ENCODE measurements at places on chromosomes 7 and 10.
A peak's percentile ranks its signal among the peaks of the same experiment; 100 is the strongest.

- no peak for DNase-seq
Observed at GRCh38 chr10:97464226-97464625, 18.3 kb downstream of the ZDHHC16 start.

GRCh38 chr7:31603046-31603445 is 84.0 kb upstream of the PPP1R17 start:
- no peak for DNase-seq

DNA sequence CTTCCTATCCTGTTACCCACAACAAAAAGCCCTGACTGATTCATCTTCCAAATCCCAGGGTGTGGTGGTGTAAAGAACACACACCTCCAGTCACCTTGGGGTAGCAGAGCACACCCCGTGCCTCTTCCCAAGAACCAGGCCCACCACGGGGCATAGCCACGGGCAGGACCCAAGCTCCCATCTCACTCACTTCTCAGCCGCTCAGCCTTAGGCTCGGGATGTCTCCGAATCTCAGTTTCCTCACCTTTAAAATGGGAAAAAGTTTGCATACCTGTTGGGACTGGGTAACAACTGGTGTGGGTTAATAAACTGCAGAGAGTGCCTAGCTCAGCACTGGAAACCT is 139.0 kb downstream of the FGFR2 start:
- no peak for DNase-seq

DNA sequence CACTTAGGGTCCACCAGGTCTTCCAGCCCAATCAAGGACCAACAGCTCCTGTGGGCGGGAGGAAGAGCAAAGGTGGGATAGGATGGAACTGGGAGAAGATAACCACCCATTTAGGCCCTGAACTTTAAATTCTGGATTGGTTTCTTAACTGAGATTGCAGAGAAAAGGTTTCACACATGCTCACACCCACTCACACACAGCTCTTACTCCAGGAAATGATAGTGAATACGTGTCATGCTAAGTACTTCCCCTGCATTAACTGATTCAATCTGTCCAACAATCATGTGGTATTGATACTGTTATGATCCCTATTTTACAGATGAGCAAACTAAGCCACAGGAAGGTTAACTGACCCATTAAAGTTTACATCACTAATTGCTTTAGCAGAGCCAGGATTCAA is 4.6 kb upstream of the CYP3A4 start:
- no peak for DNase-seq

GRCh38 chr7:148211740-148212151 is 378.8 kb upstream of the C7orf33 start:
- no peak for DNase-seq

DNA sequence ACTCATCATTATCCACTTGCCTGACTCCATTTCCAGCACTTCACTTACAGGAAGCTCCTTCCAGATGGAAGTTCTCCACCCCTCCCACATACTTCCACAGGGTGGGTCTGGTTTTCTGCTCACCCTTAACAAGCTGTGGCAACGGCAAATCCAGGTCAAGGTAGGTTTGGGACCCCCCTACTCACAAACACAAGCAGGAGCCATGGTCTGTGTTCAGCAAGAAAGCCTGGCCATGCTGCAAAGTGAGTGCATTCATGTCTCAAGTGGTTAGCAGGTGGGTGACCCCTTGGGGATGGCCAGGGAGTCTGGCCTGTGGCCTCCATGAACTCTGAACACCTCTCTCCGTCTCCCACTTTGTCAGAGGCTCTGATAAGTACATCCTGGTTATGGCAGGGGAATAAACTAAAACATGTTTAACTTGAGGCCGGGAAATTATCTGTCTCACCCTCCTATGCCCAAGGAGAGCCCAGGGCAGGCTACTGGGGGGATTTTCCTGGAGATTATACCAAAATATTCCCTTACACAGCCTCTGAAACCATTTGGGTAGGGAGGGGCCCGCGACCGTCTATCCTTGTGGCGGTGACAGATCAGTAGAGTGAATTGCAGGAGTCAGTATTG is 844 bp downstream of the XPNPEP1 start:
- DNase-seq: no peak

DNA sequence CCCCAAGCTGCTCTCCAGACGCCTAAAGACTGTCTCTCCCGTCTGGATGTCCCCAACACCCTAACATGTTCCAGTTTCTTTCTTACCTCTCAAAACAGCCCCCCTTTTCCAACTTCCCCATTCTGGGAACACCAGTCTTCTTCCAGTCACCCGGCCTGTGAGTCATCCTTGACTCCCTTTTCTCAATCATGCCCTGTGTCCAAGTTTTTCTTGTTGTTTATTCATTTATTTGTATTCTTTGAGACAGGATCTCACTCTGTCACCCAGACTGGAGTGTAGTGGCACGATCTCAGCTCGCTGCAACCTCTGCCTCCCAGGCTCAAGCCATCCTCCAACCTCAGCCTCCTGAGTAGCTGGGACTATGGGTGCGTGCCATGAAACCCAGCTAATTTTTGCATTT is 15.6 kb downstream of the SNX10 start:
- no peak for DNase-seq

DNA sequence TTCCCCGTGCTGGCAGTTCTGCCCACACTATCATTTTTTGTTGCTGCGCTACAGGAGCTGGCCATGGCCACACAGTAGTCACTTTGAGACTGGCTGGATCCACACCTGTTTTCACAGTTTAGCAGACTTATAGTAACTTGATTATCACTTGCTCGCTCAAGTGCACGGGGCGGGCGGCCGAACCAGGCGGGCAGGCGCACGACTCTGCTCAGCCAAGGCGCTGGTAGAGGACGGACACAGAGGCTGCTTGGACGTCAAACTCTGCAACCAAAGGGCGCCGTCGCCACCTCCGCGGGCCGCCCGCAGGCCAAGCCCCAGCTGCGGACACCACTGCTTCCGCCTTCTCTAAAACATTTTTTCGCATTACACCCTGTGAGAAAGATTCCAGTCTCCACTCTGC is 38.4 kb upstream of the PHYHIPL start:
- DNase-seq: no peak

- no peak for DNase-seq
Observed at GRCh38 chr7:44136731-44137130, 4.4 kb downstream of the MYL7 start.

GRCh38 chr7:128831178-128831993 is 1.2 kb downstream of the FLNC start:
- peak; percentile 29 for DNase-seq

DNA sequence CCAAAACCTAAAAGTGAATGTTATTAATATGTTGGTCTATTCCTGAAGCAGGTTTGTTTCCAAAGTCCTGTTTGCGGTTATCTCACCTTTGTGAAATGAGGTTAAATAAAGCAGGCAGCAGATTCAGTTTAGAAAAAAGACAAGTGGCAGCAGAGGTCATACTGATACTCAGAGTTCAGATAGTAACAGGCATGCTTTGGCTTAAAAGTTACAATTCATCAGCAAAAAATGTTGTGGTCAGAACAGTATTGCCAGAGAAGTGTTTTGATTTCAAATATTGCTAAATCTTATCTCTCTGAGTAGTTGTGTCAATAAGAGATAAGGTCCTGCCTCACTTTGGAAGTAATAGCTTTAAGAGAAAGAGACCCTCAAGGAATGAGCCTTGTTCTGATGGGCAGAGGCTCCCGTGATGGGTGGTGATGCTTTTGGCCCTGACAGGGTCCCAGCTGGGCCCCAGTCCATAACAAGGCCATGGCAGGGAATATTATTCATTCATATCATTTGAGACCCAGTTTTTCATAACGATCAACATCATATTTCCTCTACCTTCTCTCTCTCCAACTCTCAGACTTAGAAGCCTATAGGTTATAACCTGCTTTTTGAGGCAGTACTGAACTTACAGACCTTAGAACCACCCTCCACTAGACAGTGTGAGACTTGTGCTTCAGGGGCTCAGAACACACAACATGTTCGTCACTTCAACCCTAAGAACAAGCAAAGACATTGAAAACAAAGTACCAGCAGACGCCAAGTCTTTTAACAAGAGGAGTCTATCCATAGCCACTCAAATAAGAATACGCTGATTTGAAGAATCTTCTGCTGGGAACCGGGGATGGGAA is 58.5 kb upstream of the AHR start:
- no peak for DNase-seq

- DNase-seq: no peak
Observed at GRCh38 chr10:78995987-78996791, 72.6 kb upstream of the ZMIZ1 start.

GRCh38 chr10:31940839-31941653 is 12.4 kb upstream of the ARHGAP12 start:
- no peak for DNase-seq

GRCh38 chr7:114622221-114622620 is 207.6 kb downstream of the FOXP2 start:
- no peak for DNase-seq

GRCh38 chr10:62457598-62457997 is 83.4 kb downstream of the ZNF365 start:
- DNase-seq: no peak

DNA sequence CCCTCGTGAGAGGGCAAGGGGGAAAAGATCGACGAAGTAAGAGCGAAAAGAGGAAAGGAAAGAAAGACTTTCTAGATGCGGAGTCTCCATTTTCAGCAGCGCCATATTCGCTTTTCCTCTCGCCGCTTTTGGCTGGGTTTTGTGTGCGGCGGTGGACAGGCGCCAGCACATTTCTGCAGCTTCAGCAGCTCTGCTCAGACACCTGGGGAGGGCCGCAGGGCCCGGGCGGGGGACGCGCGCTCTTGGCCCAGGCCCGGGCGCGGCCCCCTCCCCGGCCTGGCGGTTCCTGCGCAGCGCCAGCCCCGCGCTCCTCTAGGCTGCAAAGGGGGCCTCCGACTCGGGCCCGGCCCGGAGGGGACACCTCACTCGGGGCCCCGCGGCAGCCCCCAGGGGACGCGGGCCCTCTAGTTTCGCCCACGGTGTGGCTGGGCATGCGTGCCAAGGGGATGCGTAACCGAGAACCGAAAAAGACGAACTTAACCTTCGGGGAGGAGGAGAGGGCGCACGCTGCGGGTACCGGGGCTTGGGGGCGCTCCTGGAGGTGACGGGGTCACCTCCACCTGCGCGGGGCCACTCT is 34.5 kb upstream of the EBLN1 start:
- no peak for DNase-seq

DNA sequence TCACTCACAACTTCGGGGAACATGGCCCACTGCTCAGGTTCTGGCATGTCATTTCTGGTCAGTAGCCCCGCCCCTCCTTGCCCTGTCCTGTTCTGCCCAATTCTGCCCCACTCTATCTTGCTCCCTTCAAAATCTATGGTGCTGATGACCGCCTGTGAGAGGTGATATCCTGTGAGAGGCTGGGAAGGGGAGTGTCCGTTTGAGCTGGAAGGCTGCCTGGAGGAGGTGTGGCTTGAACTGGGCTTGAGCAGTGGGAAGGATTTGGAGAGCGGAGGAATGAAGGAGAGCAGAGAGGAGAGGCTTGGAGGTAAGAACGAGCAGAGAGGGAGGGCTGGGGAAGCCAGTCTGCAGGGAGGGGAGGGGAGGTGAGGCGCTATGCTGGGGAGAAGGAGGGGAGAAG is 145.3 kb downstream of the RPS24 start:
- DNase-seq: no peak

- no peak for DNase-seq
Observed at GRCh38 chr7:28745351-28745750, 212.8 kb downstream of the TRIL start.

DNA sequence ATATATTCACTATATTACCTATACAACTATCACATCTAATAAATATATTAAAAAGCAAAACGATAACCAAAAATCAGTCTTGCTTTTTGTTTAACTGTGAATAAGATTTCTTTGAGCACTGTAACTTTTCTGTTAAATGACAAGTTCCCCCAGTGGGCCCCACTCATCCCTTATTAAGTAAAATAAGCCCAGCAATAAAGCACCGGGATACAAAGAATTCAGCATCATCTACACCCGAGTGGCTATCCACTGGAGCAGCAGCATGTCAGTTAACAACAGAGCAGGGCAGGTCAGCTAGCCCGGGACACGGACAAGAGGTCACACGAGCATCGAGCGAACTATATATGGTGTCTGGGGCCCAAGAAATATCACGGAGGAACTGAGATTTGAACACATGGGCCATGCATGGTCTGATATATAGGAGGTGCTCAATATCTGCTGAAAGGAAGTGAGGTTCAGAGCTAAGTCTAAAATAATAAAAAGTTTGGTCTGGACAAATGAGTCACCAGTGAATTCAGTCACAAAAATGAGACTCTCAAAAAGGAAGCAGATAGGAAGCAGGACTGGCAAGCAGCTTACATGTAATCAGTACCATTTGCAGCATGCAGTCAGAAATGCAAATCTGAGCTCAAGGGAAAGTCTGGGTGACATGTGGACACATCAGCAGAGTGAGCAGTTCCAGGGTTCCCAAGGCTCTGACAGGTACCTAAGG is 4.1 kb downstream of the ERCC6 start:
- peak; percentile 12 for DNase-seq

DNA sequence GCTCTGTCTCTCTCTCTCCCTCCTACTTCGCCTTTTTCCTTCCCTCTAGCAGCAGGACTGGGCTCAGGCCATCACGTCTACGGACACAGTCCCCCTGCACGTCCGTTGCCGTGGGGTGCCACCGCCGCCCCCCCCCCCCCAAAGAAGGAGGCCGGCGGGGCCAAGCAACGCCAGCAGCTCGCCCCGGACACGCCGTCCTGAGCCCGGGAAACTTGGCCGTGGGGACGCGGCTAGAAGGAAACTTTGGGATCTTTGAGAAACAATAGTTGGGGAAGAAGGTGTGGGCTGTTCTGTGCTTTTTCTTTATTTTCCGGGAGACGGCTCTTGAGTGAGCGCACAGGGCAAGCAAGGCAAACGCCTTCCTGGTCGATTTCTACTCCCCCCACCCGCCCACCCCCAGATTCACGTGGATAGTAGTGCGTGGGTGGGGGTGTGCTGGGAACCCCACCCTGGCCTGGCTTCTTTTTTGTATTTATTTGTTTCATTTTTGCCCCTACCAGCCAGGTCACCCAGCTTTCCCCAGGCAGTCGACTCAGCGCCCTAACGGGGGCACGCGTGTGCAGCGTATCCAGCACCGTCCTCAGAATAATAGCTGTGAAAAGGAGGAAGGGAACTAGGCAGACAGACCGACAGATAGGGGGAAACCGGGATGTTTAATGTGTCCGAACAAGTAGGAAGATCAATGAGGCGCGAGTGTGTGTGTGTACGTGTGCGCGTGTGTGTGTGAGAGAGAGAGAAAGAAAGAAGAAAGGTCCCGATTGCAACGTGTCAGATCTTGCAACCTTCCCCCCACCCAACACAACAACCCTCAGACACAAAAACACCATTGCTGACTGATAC is 1.4 kb downstream of the MXI1 start:
- DNase-seq: peak; percentile 36

- DNase-seq: no peak
Observed at GRCh38 chr7:42105554-42106358, 131.3 kb downstream of the GLI3 start.

GRCh38 chr10:90199093-90199492 is 497.7 kb downstream of the KIF20B start:
- DNase-seq: no peak

- DNase-seq: no peak
Observed at GRCh38 chr7:41874201-41874785, 171.4 kb upstream of the INHBA start.

GRCh38 chr7:74287303-74288033 is 1.7 kb upstream of the CLIP2 start:
- no peak for DNase-seq
